ENCODE measurements at places on chromosomes 7 and 10.

DNA sequence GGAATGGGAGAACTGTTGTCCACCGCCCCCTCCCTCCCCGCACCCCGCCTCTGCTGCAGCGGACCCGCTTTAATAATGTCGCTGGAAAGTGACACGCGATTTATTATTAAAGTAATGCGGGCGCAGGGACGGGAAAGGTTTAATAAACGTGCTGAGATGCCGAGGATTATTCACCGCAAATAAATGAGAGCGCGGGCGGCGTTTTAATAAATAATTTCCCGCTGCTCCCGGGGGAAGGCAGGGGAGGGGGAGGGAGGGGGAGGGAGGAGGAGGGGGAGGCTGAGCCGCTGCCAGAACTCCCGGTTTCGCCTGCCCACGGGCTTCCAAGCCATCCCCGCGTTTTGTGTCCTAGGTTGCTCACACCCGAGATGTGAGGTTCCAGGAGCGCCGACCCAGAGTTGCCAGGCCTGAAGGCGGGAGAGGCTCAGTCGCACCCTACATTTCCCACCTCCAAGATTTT is 5.1 kb downstream of the KAZALD1 start:
- DNase-seq = no peak

DNA sequence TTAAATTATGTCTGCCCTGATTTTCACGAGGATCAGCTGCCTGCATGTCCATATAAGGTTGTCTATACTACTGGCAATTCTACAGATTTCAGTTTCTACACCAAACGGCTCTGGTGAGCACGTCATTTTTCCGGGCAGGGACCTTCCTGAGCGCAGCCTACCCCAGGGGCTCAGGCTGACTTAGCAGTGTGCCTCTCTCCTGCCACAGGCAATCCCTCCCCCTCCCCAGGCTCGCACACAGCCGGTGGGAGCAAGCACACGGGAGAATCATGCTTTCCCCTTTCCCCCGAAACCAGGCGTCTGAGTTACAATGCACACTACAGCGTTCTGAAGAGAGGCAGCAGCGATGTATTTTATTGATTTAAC is 1.7 kb downstream of the KLF6 start:
- DNase-seq = no peak

DNA sequence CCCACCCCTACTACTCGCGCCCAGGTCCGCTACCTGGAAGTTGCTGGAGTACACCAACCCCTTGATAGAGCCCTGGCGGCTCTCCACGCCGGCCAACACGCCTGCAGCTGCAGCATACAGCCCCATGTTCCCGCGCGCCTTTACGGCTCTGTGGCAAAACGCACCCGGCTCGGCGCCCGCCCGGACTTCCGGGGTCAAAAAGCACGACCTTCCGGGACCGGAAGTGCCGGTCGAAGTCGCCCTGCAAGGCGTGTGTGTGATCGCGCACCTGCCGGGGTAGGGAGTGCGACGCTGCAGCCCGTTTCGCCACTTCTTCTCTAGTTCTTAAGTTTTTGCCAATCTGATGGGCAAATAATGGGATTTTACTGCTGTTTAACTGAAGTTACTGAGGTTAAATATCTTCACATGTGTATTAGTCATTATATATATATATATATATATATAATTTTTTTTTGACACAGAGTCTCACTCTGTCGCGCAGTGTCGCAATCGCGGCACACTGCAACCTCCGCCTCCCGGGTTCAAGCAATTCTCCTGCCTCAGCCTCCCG is at the start of gene NSUN5:
NSUN5 (minus strand) TSS at position 162 of the 550 bp plus-strand sequence; CDS start at position 126, 36 bp downstream.
- peak; percentile 95 for DNase-seq

GRCh38 chr10:24340883-24341282 is 131.9 kb downstream of the KIAA1217 start:
- DNase-seq = no peak

GRCh38 chr10:45325116-45325515 is 9.7 kb upstream of the OR13A1 start:
- no peak for DNase-seq

- DNase-seq = no peak
These were observed 51.2 kb upstream of the LAMB4 start for GRCh38 chr7:108181073-108181985.
